HepG2 (cell line): ENCODE measurements at places on chromosomes 4 and X. TPM values are rescaled to one million over a fixed set of nuclear protein-coding genes. Genes with fewer than 3 reads are reported as not detected.

The ZDHHC15 gene
- total RNA-seq: not detected in 2 replicates

DNA sequence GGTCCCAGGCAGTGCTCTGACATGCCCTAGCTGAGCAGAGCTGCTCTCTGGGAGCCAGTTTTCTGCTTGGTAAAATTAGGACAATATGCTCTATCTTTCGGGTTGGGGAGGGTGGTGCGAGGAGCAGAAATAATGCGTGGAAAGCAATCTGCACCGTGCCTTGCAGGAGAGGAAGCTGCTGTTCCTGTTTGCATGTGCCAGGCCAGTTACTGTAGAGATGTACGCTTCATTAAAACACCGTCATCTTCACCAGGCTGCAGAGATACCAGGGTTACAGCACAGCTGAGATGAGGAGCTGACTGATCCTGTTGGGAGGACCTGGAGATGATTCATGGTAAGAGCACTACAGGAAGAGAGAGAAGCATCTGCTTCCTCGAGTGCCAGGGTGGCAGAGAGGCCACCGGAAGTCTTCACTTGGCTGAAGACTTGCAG is 29.5 kb upstream of the IRF2 start:
- no peaks in the 10 kb centered on the region for H3K27me3 ChIP-seq
- no peak overlapping the region for H3K4me3 ChIP-seq
- H3K4me1 ChIP-seq: no peaks in the 10 kb centered on the region
- DNase-seq: no peak

DNA sequence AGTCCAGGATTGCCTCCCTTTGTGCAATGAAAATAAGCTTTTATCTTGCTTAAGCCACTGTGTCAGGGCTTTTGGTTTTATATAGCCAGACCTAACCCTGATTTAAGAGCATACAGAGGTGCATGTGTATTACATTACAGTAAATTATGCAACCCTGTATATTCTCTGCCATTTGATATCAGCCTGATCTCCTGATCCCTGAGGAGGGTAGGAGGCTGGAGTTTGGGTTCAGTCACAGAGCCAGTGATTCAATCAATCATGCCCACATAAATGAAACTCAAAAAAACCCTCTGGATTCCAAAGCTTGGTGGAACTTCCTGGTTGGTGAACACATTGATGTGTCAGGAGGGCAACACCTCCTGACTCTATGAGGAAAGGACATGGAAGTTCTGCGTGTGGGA is 7.3 kb upstream of the KLHL8 start:
- H3K36me3 ChIP-seq: no peaks in the 10 kb centered on the region
- no peaks in the 10 kb centered on the region for H3K27me3 ChIP-seq
- no peak for DNase-seq
- 0 out of 2 replicates have a peak, but pooled peaks cover 9% of the 10 kb centered on the region for H3K4me1 ChIP-seq

GRCh38 chr4:176001151-176002006 is 64.3 kb upstream of the WDR17 start:
- no peaks in the 10 kb centered on the region for H3K4me1 ChIP-seq
- H3K27ac ChIP-seq: no peak overlapping the region
- no peaks in the 10 kb centered on the region for H3K36me3 ChIP-seq
- H3K4me3 ChIP-seq: no peak overlapping the region

DNA sequence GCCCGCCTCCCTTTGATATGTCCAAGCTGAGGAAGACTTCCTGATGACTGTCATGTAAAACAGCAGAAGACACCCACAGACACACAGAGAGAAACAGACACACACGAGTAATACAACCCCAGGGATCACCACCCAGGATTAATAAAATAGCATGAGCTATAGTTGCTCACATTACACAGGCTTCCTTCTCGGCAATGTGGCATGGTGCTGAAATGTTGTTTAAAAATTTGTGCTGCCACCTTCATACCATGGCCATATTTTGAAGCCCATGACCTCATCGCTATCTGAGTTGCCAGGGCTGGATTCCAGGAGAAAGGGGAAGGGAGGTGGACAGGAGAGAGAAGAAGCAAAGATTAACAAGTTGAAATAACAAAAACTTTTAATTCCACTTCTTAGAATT is 111.7 kb downstream of the SYNPO2 start:
- no peak overlapping the region for H3K4me3 ChIP-seq
- H3K36me3 ChIP-seq: no peaks in the 10 kb centered on the region
- H3K27me3 ChIP-seq: no peaks in the 10 kb centered on the region
- peaks cover 10% of the 10 kb centered on the region for H3K4me1 ChIP-seq
- H3K27ac ChIP-seq: no peak overlapping the region

DNA sequence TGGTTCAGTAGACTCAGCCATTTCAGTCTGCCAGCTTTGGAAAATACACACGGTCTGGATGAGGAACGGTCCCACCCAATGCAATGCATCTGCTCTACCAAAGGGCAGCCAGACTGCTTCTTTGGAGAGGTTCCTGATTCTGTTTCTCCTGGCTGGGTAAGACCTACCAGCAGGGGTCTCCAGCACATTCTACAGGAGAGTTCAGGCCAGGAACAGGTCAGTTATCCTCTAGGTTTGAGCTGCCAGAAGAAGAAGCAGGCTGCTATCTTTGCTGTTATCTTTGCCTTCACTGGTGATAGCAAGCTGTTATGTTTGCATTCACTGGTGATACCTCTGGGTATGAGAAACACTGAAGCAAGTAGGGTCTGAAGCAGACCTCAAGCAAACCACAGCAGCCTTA is 45.5 kb upstream of the PBDC1 start:
- no peak overlapping the region for H3K4me3 ChIP-seq
- H3K36me3 ChIP-seq: no peaks in the 10 kb centered on the region
- H3K4me1 ChIP-seq: no peaks in the 10 kb centered on the region
- no peak overlapping the region for H3K27ac ChIP-seq

DNA sequence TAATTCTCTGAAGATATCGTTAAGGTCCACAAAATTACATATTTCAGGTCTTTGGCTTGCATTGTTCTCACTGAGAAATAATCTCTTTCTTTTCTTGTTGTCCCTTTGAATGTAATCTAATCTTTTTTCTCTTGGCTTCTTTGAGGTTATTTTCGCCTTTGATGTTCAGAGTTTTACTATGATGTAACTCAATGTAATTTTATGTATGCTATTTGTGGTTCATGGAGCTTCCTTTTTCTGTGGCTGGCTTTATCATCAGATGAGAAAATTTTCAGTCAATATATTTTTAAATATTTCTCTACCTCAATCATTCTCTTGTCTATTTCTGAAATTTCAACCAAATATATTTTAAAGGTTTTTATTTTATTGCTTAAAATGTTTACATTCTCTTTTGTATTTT is 672.2 kb downstream of the TRAM1L1 start:
- H3K27me3 ChIP-seq: no peaks in the 10 kb centered on the region
- H3K4me3 ChIP-seq: no peak overlapping the region
- H3K36me3 ChIP-seq: no peaks in the 10 kb centered on the region
- no peak overlapping the region for H3K27ac ChIP-seq
- no peaks in the 10 kb centered on the region for H3K4me1 ChIP-seq

DNA sequence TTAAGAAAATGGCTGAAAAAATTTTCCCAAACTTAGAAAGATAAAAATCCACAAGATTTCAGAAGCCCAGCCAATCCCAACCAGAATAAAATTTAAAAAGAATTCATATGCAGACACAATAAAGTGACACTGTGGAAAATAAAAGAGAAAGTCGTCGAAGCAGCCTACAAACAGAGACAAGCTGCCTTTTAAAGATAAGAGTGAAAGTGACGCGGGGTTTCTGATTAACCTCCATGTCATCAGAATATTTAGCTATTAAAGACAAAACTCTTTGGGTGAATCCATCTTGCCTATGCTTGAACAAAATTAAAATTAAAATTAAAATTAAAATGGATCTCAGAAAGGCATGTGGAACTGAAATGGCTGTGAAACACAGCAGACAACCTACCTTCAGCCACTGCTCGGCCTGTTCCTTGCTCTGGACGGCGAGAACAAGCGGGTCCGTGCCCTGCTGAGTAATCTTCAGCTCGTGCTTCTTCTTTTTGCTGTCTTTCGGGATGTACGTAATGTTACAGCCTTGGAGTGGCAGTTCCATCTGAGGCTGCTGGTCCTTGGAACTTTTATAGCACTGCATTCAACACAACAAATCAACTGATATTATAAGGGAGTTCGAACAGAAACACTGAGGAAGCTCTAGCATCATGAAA is 101.4 kb downstream of the AFAP1 start:
- H3K27ac ChIP-seq: no peak overlapping the region
- peaks cover 15% of the 10 kb centered on the region; the same call in 1 of the 3 replicates for H3K36me3 ChIP-seq
- H3K27me3 ChIP-seq: no peaks in the 10 kb centered on the region
- DNase-seq: no peak
- H3K4me1 ChIP-seq: peaks cover 8% of the 10 kb centered on the region
